ENCODE measurements at places on chromosomes 7 and 10.

GRCh38 chr10:118504467-118505205, 90.8 kb downstream of the PRLHR start:
- DNase-seq = peak; percentile 48

GRCh38 chr10:11057994-11058393, 40.3 kb downstream of the CELF2 start:
- no peak for DNase-seq

DNA sequence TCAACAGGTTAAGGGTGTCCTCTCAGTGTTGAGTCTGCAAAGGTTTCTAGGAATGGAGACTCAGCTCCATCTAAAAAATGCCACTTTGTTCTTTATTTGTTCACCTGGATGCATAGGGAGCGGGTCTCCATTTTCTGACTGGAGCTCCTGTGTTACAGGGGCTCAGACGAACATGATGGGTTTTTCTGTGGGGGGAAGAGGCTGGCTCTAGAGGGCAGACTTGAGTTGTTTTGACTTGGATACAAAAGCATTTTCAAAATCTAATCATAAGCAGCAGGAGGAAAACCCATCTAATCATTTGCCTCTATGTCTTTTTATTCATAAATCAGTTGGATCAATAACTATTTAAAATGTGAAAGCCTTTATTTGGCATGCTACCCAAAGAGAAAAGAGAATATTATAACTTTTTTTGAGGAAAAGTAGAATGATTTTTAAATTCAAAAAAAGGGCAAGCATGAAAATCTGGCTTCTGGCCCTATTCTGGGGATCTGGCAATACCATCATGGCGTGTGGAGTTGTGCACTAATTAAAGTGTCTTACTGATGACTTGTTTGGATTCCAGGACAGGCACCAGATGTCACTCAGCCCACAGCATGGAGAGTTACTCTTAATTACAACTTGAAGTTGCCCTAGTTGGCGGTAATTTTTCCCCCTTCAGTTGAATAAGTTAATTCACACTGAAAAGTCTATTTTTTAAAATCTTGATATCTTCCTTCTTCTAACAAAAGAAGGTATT, 594.9 kb downstream of the REEP3 start:
- DNase-seq = no peak

GRCh38 chr10:635088-635861, 54.2 kb downstream of the DIP2C start:
- no peak for DNase-seq

- DNase-seq = no peak
These were observed 56.3 kb downstream of the PLXNA4 start for GRCh38 chr7:132519936-132520335.

DNA sequence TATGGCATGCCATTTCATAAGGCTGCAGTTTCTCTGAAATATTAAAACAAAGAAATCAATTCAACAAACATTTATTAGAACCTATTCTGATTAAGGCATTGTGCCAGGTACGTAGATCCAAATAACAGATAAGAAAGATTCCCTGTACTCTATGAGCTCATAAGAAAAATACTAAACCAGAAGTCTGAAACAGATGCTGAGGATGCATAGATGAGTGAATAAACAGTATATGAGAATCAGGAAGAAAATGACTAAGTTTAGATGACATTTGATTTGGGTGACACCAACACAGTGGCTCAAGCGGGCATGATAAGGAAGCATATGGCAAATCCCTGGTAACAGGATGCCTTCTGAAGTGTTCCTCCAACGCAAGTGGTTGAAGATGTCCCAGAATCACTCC, 477.2 kb downstream of the PARD3 start:
- DNase-seq = no peak

DNA sequence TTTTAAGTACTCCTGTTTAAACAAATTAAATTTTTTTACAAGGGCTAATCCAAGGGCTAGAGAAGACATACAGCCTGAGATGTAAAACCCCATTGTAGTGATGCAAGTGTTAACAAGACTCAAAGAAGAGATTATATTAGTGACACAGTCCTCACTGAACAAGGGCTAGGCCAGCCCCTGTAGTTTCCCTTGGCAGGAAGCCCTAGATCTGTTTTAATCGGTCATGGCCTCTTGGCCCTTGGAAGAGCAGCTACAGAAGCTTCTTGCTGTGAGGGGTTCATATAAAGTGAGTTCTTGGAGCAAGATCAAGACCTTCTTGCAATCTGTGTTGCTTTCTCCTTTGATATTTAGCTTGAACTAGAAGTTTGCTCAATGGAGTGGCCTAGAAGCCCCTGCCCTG, 1339.4 kb downstream of the XPNPEP1 start:
- no peak for DNase-seq

GRCh38 chr10:88081457-88082054, 218.1 kb downstream of the PTEN start:
- DNase-seq = no peak

DNA sequence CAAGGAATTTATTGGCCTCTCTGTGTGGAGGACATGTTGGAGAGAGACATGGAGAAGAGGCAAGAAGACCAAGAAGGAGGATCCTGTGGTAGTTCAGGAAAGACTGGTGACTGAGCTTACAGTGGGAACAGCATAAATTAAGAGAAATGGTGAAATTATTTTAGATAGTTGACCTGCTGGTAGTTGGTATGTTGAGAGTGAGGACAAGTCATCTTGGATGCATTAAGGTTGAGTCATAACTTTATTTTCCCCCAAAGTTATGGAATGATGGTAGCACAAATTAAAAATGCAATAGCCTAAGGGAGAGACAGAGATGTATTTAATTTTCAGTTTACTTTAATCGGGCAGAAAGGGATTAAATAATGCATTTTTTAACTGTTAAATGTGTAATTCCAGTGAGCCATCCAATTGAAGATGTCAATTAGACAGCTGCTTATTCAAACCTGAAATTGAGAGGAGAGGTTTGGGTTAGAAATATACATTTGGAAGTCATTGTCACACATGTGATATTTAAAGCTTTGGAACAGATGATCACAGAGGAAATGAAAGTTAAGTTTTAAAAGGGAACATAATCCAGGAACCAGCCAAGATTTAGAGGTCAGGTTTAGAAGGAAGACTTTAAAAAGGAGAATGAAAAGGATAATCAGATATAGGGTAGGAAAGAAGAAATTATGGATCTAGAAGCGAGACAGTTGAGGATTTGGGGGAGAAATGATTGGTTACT, 80.6 kb downstream of the DGKB start:
- DNase-seq = peak; percentile 36

DNA sequence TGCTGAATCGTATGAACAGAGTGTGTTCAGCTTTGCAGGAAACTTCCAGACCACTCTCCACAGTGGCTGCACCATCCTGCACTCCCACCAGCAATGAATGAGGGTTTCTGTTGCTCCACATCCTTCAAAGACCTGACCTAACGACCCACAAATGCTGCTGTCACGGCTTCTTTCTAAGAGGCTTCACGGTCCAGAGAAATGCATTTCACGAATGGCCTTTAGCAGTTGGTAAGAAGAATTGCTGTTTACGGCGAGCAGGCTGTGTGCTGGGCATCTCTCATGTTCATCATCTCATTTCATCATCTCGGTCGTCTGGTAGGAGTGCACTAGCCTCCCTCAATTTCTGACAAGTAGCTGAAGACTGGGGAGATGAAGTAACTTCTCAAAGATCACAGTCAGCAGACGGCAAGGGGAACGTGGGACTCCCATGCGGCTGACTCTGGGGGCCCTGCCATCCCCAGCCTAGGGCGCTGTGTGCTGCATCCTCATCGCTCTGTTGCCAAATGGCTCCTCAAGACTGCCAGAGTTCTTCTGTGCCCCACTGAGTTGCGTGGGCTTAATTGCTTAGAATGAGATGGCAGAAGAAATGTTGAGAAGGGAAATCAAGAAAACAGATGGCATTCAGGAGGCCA, 72.9 kb downstream of the ADARB2 start:
- DNase-seq = no peak

- no peak for DNase-seq
These were observed 20.7 kb downstream of the TSPAN13 start for GRCh38 chr7:16774294-16774693.

GRCh38 chr7:40525764-40526163, 391.0 kb downstream of the SUGCT start:
- DNase-seq = no peak

DNA sequence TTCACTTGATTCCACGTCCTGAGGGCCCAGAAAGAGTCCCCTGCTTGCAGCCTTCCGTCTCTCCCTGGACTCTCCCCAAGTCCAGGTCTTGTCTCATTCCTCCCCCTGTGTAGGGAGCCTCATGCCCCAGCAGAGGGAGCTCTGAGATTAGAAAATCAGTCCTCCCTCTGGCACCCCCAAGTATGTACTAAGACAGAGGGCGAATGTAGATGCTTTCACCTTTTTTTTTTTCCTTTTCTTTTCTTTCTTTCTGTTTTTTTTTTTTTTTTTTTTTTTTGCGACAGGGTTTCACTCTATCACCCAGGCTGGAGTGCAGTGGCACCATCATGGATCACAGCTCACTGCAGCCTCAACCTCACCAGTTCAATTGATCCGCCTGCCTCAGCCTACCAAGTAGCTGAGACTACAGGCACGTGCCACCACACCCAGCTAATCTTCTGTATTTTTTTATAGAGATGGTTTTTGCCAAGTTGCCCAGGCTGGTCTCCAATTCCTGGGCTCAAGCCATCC, 10.3 kb downstream of the SFXN3 start:
- peak; percentile 70 for DNase-seq
